ENCODE measurements at places on chromosomes 16 and 17.

DNA sequence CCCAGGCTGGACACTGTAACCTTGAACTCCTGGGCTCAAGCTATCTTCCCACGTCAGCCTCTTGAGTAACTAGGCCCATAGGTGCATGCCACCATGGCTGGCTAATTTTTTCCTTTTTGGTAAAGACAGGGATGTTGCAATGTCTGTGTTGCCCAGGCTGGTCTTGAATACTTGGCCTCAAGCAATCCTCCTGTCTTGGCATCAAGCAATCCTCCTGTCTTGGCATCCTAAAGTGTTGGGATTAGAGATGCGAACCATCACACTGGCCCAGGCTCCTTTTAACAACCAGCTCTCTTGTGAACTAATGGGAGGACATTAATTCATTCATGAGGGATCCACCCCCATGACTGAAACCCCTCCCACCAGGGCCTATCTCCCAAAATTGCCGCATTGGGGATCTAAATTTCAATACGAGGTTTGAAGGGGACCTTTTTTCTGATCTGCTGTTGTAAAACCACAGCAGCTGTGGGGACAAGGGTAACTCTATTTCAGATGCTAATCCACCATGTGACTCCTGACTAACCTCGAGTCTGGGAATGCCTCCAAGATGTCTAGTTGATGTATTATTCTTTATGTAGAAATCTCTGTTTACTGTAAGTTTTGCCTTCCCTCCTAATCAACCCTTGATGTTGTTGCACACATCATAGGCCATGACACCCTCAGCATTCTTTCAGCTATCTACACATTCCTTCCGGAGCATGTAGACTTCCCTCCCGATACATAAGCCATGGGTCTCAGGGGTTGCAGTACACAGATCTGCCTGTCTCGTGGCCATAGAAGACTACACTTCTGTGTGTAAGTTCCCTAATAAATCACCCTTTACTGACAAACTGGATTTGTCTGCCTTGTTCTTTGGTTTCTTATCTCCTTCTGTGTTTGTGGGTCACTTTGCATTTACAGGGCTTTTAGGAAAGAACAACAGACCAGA, 37.6 kb downstream of the RNF112 start:
- no peak for DNase-seq

DNA sequence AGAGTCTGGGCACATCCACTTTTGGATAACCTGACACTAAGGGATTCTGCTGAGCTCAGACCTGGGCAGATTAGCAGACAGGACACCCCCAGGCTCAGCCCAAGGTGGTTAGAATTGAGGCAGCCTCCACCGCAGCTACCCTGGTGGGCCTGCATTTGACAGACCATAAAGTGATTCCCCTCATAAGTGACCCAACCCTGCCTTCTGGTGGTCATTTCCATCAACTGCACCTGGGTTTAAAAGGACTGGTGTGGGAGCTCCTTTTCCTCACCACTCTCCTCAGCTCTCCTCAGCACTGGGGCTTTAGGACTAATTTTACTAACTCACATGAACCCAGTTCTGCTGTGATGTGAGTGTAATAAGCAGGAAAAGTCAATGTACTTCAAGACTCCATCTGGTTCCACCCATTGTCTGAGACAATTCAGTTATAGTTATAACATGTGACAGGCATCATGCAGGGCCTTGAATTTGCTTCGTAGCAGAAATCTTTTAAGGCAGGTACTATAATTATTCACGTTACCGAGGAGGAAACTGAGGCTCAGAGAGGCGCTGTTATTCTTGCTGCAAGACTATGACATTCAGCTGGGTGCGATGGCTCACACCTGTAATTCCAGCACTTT, 42.5 kb downstream of the MYH3 start:
- DNase-seq: peak; percentile 54

GRCh38 chr17:319266-319665, 33.3 kb downstream of the RPH3AL start:
- no peak for DNase-seq

GRCh38 chr17:42677921-42678781, 1.4 kb upstream of the PLEKHH3 start:
- peak; percentile 88 for DNase-seq

DNA sequence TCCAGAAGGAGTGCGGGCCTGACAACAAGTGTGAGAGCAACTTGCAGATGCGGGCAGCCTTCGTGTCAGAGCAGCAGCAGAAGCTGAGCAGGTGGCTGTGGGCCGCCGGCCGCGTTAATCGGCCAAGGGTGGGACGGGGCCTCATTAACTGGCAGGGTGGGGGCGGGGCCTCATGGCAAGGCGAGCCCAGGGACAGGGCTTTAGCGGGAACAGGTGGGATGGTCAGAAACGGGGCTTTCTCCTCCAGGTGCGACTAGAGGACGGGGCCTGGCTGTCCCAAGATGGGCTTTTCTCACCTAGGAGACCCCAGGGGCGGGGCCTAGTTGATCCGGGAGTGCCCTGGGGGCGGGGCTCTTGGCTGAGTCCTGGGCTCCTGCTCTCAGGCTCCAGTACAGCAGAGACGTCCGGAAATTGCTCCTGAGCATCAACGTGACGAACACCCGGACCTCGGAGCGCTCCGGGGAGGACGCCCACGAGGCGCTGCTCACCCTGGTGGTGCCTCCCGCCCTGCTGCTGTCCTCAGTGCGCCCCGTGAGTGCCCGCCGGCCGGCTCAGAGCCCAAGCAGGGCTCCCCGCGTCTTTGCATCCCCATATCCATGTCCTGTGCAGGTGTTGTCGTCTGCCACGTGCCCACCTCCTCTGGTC, 18.4 kb upstream of the PDK2 start:
- DNase-seq: no peak

All from liver (tissue), 10 donors.